ENCODE measurements at places on chromosomes 12 and 14.

DNA sequence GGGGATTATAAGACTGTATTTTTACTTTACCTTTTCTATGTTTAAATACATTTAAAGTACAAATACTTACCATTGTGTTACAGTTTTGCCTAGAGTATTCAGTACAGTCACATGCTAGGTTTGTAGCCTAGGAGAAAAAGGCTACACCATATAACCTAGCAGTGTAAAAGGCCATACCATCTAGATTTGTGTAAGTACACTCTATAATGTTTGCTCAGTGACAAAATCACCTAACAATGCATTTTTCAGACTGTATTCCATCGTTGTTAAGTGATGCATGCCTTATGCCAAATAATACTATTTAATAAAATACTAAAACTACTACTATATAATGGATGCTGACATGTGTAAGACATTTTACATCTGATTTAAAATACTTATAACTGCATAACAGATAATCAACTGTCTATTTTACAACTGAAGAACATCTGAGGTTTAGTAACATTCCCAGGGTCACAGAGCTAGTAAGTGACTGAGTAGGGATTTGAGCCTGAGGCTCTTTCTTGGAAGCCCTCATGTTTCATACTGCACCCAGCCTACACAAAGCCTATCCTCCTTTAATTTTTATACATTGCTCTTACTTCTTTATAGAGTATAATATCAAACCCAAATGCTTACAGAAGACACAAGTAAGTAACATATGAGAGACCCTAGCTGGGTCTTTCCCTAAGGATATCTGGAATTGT is 296.8 kb downstream of the SYT1 start:
- no peak for DNase-seq

DNA sequence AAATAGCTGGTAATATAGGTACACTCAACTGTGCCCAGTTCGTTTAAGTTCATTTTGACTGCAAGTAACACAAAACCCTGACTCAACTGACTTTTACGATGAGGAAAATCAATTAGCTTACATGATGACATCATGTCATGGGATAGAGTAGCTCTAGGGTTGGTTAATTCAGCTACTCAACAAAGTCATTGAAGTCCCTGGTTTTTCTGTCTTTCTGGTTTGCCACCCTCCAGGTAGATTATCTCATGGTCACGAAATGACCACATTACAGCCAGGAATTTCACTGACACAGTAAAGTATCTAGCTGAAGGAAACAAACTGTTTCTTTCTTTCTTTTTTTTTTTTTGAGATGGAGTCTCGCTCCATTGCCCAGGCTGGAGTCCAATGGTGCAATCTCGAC is 68.5 kb upstream of the FUT8 start:
- no peak for DNase-seq

DNA sequence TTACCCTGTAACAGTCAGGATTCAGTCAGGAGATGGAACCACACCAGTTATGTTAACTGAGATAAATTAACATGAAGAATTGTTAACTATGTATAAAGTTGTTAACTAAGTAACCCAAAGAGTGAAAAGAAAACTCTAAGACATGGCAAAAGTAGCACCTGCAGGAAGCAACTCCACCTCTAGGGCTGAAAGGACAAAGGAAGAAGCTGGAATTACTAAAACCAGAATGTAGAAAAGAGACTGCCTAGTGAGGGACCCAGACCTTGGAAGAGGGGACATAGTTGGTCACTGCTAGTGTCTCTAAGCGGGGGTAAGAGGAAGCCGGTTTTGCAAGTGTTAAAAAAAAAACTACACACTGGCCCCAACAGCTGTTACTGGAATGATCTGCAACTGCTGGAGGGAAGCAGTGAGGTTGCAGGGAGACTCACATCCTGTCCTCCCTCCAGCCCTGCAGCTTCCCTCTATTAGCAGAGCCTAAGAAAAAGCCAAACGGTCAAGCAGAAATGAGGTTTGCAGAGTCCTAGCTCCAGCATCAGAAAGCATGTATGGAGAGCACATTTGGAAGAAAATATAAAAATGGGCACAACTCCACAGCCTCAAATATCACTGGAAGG is 39.8 kb downstream of the GPR135 start:
- no peak for DNase-seq

DNA sequence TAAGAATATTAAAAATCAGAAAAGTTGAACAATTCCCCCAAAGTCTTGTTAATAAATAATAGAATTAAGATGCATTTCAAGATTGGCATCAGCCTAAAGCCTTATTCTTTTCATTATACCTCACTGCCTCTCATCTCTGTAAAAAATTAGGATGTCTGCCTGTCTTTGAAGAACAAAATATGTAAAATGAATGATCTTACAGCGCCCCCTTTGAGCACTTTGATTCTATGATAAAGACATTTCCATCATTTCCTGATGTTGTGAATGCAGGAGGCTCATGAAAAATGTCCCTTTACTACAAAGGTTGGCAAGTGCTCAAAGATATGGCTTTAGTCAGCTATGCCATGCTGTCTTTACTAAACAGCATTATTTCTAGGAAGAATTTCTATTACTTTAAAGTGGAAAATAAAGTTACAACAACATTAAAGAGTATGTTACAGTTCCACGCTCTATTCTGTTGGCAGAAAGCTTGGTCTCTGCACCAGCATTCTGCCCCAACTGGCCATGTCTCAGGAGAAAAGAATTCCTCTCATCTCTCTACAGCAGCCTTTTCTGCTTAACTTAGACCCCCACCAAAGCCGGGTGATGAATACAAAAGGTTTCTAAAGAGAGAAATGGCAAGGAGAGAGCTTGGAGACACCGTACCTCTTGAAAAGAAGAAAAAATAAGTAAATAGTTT is 95.1 kb downstream of the LLPH start:
- DNase-seq: no peak

DNA sequence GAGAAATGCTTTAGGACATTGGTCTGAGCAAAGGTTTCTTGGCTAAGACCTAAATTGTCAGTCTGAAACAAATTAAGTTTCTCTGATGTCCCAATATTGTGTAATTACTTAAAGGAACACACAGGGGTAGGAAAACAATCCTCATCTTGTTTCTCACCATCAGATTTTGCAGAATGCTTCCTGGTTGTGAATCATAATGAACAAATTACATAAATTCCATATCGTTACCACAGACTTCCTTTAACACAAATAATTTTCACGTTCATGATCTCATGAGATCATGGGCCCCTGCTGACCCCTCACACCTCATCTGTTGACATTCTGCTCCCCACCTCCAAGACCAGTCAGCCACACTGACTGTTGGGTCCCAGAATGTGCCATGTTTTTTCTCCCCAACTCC is 194.1 kb downstream of the MON2 start:
- no peak for DNase-seq

DNA sequence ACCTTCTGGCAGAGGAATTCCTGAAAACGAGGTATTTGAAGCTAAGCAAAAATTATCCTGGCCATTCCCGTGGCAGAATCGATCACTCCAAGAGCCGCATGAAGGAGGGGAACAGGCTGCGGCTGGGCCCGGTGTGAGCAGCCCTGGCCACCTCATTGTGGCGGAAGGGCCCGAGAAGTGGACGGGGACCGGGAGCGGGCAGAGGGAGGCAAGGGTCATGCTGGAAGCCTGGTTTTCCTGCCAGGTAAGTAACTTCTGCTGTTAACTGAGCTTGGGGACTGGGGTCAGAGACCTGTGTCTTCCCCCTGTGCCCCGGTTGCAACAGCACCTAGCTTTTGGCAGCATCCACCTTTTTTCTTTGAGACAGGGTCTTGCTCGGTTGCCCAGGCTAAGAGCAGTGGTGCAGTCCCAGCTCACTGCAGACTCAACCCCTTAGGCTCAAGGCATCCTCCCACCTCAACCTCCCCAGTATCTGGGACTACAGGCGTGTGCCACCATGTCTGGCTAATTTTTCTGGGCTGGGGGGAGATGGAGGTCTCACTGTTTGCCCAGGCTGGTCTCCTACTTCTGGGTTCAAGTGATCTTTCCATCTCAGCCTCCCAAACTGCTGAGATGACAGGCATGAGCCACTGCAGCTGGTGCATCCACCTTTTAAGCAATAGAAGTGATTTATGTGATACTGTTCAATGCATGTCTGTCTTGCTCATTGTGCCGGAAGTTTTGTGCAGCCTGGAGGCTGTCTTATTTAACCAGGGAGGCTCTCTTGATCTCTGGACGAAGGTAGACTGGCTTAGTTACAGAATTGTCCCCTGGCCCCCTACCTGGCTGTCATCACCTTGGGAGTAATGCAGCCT is 174.0 kb upstream of the MYL2 start:
- no peak for DNase-seq
